Chondrocyte (in vitro differentiated cells): ENCODE measurements at places on chromosomes 2 and 18. TPM values are rescaled to one million over a fixed set of nuclear protein-coding genes. Genes with fewer than 3 reads are reported as not detected.

Gene PARD6G
- total RNA-seq = 10.9 to 17.7 TPM (median 17.0 TPM) in 3 replicates

Gene KIAA2012
- total RNA-seq = not detected in 3 replicates

Gene IL37
- total RNA-seq = not detected in 3 replicates

Gene SULT1C2
- total RNA-seq = 0.27 to 0.29 TPM (median 0.28 TPM) in 3 replicates

Gene INHBB
- 0.58 to 1.3 TPM (median 0.90 TPM) in 3 replicates for total RNA-seq

Gene C18orf63
- not detected in 3 replicates for total RNA-seq

Gene CCL20
- 0.45 to 1.9 TPM (median 0.79 TPM) in 3 replicates for total RNA-seq

Gene CXCR2
- not detected in 3 replicates for total RNA-seq

Gene REEP1
- 2.4 to 3.1 TPM (median 2.6 TPM) in 3 replicates for total RNA-seq

Gene FRZB
- 13.8 to 31.6 TPM (median 15.0 TPM) in 3 replicates for total RNA-seq

Gene CXCR1
- total RNA-seq = not detected in 3 replicates

Gene METTL8
- 24.0 to 30.4 TPM (median 25.7 TPM) in 3 replicates for total RNA-seq

Gene UGT1A10
- total RNA-seq = not detected in 3 replicates

Gene COLEC12
- total RNA-seq = 2.1 to 17.8 TPM (median 2.2 TPM) in 3 replicates

Gene ILKAP
- total RNA-seq = 24.9 to 36.7 TPM (median 29.7 TPM) in 3 replicates

Gene ID2
- 23.1 to 50.5 TPM (median 23.2 TPM) in 3 replicates for total RNA-seq

Gene XDH
- 0.12 to 0.23 TPM (median 0.17 TPM) in 3 replicates for total RNA-seq

Gene PTPRN
- total RNA-seq = 0.67 to 0.87 TPM (median 0.80 TPM) in 3 replicates

Gene GAREM2
- total RNA-seq = 6.5 to 22.6 TPM (median 19.1 TPM) in 3 replicates

Gene CTAGE1
- total RNA-seq = 0.12 to 0.13 TPM in 2 of 3 replicates, not detected in the other

Gene DAW1
- 0.28 to 0.65 TPM (median 0.47 TPM) in 3 replicates for total RNA-seq

Gene CCDC102B
- total RNA-seq = 8.1 to 9.8 TPM (median 9.1 TPM) in 3 replicates

Gene HS6ST1
- 30.0 to 39.2 TPM (median 33.1 TPM) in 3 replicates for total RNA-seq

Gene PLB1
- total RNA-seq = 4.4 to 8.2 TPM (median 5.8 TPM) in 3 replicates

Gene CYBRD1
- total RNA-seq = 84.5 to 139 TPM (median 88.5 TPM) in 3 replicates

Gene UGT1A7
- total RNA-seq = 0.12 to 0.23 TPM in 2 of 3 replicates, not detected in the other

Gene CHRNG
- total RNA-seq = not detected in 3 replicates

Gene SDC1
- total RNA-seq = 11.4 to 13.2 TPM (median 12.6 TPM) in 3 replicates

Gene KIF5C
- 2.6 to 3.8 TPM (median 3.1 TPM) in 3 replicates for total RNA-seq

Gene ELMOD3
- total RNA-seq = 14.3 to 20.0 TPM (median 15.2 TPM) in 3 replicates

Gene NGEF
- 0.10 to 0.46 TPM in 2 of 3 replicates, not detected in the other for total RNA-seq

Gene SNTG2
- total RNA-seq = not detected in 3 replicates

Gene SF3B6
- 67.0 to 81.9 TPM (median 72.0 TPM) in 3 replicates for total RNA-seq

Gene DPYSL5
- 0.25 to 0.44 TPM (median 0.26 TPM) in 3 replicates for total RNA-seq
